ENCODE measurements at places on chromosomes 4 and X. TPM values are rescaled to one million over a fixed set of nuclear protein-coding genes. Genes with fewer than 3 reads are reported as not detected.

DNA sequence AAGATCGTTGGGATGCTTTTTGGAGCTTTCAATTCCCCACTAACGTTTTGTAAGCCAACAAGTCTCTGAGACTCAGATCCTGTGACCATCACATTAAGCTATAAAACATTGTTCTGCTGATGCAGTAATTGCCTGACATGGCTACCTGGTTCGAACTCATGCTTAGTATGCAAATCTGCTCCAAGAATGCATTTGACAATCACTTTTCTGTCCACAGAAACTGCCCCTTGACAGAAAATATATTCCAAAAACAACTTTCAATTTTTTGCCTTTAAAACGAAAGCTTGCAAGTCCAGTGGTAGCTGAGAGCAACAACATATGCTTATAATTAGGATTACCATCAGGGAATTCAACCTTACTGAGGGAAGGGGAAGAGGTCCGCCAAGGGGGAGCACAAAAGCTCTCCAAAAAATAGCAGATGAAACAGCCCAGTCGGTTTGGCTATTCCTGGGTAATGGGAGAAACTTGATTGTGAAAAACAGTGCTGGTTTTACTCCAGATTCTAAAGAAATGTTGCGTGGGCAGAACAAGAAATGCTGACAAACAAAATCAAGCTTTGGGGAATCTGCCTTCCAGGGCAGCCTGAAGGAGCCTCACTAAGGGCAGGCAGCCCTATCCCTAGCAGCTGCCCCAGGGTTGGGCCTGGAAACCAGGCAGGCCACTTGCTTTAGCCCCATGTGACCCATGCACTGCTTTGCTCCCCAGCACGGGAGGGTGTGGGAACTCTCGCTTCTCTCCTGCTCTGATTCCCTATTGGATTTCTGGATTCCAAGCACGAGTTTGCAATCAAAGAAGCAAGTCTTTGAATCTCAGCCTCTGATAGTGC is 160.7 kb upstream of the LDB2 start:
- DNase-seq = no peak

- DNase-seq = no peak
Observed at GRCh38 chrX:21766101-21766500, 8.2 kb upstream of the SMPX start.

- no peak for DNase-seq
Observed at GRCh38 chr4:84915396-84915780, 51.1 kb downstream of the WDFY3 start.

- no peak for DNase-seq
Observed at GRCh38 chr4:73945674-73946449, 36.0 kb downstream of the PF4 start.

- no peak for DNase-seq
Observed at GRCh38 chr4:55539658-55540057, 7.1 kb downstream of the CLOCK start.

- no peak for DNase-seq
Observed at GRCh38 chr4:162841753-162842152, 324.9 kb downstream of the NAF1 start.

- no peak for DNase-seq
Observed at GRCh38 chr4:186170966-186171365, 20.4 kb upstream of the CYP4V2 start.

- DNase-seq = no peak
Observed at GRCh38 chrX:85992811-85993229, 54.5 kb downstream of the CHM start.

DNA sequence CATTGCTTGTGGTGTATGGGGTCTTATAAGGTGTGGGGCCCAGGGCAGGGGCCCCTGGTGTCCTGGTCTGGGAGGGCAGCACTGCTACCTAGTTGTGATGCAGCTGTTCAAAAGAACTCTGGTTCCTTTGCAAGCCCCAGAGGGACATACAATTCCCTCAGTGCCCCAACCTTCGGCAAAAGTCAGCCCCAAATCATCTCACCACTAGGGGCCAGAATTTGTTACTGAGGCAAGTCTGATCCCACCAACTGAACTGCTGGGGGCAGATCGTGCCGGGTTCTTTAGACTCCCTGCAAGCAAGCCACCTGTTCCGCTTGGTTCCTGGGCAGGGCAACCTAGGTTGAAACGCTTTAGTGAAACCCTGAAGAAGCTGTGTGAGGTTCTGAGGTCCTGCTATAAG is 180.1 kb upstream of the S100G start:
- DNase-seq = no peak

DNA sequence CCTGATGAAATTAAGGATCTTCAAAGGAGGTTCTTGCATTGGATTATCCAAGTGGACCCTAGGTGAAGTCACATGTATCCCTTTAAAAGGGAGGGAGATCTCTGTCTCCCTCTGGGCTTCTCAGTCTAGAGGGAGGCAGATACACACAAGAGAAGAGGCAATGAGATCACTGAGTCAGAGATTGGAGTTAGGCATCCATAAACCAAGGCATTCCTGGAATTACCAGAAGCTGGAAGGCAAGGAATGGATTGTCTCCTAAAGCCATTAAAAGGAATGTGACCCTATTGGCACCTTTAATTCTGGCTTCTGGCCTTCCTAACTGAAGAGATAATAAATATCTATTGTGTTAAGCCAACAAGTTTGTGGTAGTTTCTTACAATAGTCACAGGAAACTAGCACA is 383.2 kb downstream of the PACRGL start:
- DNase-seq = no peak

DNA sequence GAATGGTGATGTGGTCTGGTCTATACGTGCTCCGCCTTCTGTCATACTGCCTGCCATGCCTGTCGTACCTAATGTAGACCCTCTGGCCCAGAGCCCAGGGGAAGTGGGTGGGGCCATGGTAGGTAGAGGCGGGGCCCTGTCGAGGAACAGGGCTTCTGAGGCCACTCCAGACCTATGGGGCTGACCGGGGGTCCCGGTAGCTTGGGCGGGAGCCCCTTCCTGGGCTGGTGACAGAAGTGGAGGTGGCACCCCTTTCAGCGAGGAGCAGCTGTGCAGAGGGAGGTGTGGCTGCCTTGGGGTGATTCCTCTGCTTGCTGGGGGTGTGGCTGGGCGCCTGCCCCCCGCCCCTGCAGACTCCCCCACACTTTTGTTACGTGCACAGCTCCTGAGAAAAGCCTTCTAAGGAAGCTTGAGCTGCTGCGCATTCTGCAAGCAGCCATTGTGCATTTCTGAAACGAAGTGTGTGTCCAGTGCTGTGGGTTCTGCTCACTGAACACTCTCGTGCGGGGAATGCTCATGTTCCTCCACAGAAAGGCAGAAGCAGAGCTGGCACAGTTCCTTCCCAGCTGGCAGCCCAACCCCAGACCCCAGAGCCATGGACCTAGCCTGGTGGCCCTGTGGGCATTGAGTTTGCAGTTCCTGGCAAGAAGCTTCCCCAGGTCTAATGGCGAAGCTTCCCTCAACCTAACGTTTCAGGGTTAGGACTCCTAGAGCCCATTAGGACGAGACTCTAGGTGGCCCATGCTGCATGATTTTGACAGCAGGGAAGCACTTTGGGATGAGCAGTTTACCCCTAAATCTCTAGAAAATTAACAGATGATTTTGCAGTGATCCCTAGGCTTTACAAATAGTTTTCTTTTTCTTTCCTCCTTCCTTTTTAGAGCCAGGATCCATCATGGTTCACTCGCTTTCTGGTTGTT is 72.7 kb upstream of the HGFAC start:
- no peak for DNase-seq

DNA sequence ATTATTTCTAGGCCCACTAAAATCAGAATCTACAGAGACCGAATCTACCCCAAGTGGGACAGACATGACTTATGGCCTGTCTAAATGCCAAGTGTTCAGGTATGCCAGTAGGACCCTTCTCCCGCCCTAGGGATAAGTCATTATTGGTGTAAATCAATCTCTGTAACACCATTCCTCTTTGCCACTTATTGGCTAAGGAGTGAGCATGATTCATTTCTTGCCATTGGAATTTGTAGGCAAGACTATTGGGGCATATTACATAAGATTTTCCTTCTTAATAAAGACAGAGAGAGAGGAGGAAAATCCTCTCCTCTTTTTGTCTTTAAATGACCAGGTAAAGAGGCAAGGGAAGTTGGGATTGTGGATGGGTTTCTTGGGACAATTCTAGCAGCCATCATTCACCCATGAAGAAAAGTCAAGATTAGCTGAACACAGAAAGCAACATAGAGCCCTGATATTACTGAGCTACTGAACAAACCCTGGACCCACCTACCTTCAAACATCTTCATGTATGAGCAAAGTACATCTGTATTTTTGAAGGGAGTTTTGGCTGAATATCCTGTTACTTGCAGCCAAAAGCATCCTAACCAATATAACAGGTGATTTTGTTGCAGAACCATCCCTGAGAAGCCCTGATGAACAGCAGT is 2.6 kb downstream of the SLC9B2 start:
- no peak for DNase-seq

- no peak for DNase-seq
Observed at GRCh38 chr4:156710365-156711192, 261.0 kb downstream of the PDGFC start.

GRCh38 chr4:150070464-150071170 is 7.6 kb upstream of the DCLK2 start:
- DNase-seq = no peak

DNA sequence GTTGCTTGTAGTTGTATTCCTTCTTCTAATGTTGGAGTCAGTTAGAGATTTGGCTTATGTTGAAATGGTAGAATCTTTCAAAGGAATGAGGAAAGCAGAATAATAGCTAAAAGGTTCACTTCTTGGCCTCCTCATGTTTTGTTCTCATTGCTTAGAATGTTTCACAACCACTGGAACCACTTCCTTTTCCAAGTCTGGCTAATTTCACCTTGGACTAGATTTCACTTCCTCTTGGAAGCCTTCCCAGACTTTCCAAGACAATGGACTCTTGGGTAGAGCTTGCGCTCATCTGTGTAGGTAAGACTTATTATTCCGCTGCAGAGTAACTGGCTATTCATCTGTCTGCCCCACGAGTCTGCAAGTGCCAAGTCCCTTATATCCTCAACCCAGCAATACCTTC is 8.3 kb downstream of the SPATA18 start:
- DNase-seq = no peak

DNA sequence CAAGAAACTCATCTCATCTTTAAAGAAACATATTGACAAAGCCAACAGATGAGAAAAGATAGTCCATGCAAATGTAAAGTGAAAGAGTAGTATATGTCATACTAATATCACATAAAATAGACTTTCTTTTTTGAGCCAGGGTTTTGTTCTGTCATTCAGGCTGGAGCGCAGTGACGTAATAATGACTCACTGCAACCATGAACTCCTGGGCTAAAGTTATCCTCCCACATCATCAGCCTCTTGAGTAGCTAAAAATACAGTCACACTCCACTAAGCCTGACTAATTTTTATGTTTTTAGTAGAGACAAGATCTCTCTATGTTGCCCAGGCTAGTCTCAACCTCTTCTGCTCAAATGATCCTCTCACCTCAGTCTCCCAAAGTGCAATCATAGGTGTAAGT is 51.8 kb upstream of the TRAM1L1 start:
- no peak for DNase-seq

- DNase-seq = no peak
Observed at GRCh38 chr4:82528074-82528473, 33.7 kb downstream of the TMEM150C start.

GRCh38 chrX:150761176-150761818 is 68.1 kb downstream of the MTMR1 start:
- DNase-seq = no peak

- DNase-seq = no peak
Observed at GRCh38 chrX:12811658-12812057, 20.4 kb downstream of the PRPS2 start.

GRCh38 chr4:151276787-151277562 is at the start of gene PRSS48:
TSS of gene PRSS48 (plus strand) at chr4:151277161. CDS start at chr4:151277173, 12 bp downstream.
- peak; percentile 49 for DNase-seq

DNA sequence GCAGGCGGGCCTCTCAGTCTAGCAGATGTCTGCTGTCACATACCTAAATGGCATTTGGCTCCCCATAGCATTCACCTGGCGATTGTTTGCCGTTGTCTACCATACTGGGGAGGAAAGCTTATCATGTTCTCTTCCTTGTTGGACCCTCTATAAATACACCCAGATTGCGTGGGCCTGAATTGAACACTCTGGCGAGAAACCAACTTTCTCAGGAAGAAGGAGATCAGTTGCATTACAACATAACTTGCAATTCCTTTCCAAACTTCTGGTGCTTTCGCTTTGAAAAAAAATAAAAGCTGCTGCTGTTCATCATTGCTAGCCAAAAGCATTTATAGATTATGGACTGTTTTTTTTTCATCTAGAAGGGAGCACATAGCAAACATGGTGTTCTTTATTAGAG is 230.0 kb upstream of the GPC4 start:
- no peak for DNase-seq

DNA sequence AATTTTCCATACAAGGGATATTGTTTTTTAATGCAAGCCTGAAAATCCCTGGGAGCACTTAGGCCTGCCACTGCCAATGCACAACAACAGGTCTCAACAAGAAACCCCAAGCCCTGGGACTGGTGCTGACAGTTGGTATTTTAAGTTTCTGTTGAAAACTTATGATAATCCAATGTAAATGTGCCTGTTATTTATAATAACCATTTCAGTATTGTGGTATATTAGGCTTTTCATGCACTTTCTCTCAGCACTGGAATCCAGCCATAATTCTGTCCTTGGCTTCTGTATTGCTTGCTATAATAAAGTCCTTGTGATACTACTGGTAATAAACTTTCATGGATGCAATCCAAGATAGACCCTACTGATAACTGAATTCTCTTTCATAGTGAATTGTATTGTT is 218.9 kb downstream of the PCDH7 start:
- no peak for DNase-seq

DNA sequence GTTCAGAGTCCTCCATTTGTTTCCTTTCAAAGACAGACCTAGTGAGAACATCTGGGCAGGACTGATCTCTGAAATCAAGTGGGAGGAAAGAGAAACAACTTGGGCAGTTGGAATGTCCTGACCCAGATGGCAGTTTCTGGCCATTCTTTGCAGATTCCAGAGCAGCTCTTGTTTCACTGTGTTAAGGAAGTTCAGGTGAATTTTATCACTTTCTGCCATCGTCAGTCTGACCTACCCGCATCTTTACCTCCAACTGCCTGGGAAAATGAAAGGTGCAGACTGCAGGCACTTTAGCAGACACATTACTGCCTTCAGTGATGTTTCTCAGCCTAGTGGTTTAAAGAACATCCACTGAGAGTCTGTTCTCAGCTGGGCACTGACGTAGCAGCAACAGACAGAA is 216.2 kb downstream of the CEP135 start:
- no peak for DNase-seq

DNA sequence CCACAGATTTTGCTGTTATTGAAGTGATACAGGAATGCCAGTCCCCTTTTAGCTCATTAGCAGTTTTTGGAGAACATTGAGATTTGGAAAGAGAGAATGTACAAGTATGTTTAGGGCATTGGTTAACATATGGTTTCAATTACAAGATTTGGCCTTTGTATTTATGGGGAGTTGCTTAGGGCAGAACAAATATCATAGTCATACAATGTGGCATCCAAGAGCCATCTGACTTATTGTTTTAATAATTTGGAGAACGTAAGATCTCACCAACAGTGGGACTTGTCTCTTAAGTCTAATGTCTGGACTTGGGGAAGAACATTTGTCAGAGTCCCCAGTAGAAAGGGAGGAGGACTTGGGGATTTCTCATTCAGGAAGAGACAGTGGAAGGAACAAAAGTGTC is 166.1 kb downstream of the STK32B start:
- DNase-seq = no peak

- no peak for DNase-seq
Observed at GRCh38 chr4:105677709-105678108, 30.8 kb downstream of the INTS12 start.

Gene TEX13D
- total RNA-seq = not detected

Gene NAP1L3
- 3.4 TPM for total RNA-seq

Gene HPGDS
- 4.4 TPM for total RNA-seq

Gene TMPRSS11B
- not detected for total RNA-seq

Gene AADAT
- 9.1 TPM for total RNA-seq

Gene BEX5
- 3.7 TPM for total RNA-seq

Gene RRH
- 0.34 TPM for total RNA-seq

Gene GPRASP2
- total RNA-seq = 12.2 TPM

Gene SAT1
- total RNA-seq = 205 TPM

Gene TDO2
- total RNA-seq = 1.0 TPM

All from ureter (tissue), 1 donor.